ENCODE measurements at places on chromosomes 11 and 22. TPM values are rescaled to one million over a fixed set of nuclear protein-coding genes. Genes with fewer than 3 reads are reported as not detected.

DNA sequence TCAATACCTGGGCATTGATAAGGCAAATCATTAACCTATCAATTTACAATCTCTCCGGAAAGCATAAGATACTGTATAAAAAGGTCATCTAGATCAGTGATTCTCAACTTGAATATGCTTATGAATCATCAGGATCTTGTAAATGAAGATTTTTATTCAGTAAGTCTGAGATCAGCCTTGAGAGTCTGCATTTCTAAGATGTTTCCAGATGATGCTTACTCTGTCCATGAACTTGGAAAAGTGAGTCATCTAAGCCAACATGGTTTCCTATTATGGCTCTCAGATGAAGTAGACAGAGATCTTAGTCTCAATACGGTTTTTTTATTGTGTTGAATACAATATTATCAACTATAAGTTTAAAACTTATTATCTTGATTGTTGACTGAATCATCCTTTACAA lies 226.4 kb upstream of the KIRREL3 start:
- no peak for DNase-seq

- DNase-seq: peak; percentile 44
Measured at GRCh38 chr11:34274712-34275398, 83.0 kb downstream of the ABTB2 start.

- no peak for DNase-seq
Measured at GRCh38 chr11:104327861-104328511, 164.0 kb upstream of the PDGFD start.

DNA sequence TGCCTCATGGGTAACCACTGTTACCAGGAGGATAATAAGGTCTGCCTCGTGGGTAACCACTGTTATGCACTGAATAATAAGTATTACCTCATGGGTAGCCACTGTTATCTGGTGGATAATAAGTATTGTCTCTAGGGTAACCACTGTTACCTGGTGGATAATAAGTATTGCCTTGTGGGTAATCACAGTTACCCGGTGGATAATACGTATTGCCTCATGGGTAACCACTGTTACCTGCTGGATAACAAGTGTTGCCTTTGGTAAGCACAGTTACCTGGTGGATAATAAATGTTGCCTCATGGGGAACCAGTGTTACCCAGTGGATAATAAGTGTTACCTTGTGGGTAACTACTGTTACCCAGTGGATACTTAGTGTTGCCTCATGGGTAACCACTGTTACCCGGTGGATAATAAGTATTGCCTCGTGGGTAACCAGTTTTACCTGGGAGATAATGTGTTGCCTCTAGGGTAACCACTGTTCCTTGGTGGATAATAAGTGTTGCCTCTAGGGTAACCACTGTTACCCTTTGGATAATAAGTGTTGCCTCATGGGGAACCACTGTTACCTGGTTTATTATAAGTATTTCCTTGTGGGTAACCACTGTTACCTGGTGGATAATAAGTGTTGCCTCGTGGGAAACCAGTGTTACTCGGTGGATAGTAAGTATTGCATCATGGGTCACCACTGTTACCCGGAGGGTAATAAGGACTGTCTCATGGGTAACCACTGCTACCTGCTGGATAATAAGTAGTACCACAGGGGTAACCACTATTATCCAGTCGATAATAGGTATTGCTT lies 10.6 kb upstream of the NXPE4 start:
- peak; percentile 2 for DNase-seq

Gene MUC5AC
- not detected for total RNA-seq

DNA sequence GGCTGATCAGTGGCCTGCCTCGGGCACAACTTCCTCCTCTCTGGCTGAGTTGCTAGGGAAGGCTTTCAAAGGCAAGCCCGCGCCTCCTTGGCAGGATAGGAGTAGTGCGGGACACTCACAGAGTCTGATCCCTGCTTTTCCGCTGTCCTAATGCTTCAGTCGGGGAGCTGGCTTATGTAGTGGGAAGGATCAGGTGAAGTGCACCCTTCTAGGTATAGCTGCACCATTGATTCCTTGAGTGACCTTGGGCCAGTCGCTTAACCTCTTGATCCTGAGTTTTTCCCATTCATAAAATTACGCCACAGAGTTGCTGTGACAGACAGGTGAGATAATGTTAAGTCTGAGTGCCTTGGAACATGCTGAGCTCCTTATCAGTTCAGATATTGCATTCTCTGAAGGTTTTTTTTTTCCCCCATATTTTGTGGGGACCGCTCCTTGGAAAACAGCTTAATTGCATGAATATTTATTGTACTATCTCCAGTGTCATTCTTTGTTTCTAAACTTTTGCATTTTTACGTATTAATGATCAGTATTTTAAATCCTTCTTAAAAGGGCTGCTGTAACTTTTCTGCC lies 961 bp downstream of the IPO7 start:
- DNase-seq: no peak

- DNase-seq: peak; percentile 45
Measured at GRCh38 chr11:64060861-64061444, 25.2 kb downstream of the FLRT1 start.

- DNase-seq: no peak
Measured at GRCh38 chr11:133306019-133306418, 226.3 kb downstream of the OPCML start.

All from lung microvascular endothelial cell (primary cell).